ELF-1 (cell line): ENCODE measurements at places on chromosomes 12 and 14.

DNA sequence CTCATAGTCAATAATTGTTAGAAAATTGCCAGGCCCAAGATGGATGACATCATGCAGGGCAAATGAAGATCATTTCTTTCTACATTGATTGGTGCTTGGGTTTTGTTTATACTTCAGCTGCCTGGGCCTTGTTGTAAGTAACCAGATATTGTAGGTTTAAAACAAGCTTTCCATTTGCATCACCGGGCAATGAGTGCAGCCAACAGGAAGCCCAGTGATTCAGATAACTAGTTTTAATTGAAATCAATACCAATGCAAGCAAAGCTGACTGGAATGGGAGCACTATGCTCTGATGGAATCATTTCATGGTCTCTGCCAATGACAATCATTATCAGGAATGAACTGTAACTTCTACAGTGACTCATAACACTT, 279.3 kb downstream of the DUSP6 start:
- DNase-seq: no peak

- DNase-seq: no peak
These were observed 445.4 kb upstream of the OR4E1 start for GRCh38 chr14:22118899-22119477.

GRCh38 chr12:119375883-119376190, 41.3 kb downstream of the CCDC60 start:
- DNase-seq: no peak

DNA sequence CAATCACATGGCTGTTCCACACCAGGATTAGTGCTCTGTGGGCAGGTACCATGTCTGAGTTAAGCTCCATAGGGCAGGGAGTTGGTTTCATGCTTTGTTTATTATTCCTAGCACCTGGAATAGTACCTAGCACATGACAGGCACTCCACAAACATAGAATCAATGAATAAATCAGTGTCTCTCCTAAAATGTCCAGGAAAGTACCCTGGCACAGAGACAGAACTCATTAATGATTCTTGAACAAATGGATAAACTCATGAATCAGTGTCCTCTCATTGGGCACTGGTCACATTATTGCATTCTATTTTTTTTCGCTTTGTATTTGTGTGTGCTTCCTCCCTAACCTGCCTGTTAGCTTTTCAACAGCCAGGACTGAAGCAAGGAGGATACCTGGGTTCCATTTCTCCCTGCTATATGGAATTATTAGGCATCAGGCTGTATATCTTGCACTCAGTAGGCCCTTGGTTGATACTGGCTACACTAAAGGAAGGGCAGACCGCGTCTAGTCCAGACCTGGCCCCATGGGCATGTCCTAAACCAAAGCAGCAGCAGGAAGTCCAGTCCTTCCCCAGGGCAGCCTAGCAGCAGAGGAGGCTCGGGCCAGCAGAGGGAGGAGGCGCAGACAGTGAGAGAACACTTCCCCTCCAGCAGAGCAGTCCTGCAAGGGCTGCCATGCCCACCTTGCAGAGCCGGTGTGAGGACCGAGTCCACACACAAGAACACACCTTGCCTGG, 18.4 kb downstream of the HDAC7 start:
- no peak for DNase-seq

DNA sequence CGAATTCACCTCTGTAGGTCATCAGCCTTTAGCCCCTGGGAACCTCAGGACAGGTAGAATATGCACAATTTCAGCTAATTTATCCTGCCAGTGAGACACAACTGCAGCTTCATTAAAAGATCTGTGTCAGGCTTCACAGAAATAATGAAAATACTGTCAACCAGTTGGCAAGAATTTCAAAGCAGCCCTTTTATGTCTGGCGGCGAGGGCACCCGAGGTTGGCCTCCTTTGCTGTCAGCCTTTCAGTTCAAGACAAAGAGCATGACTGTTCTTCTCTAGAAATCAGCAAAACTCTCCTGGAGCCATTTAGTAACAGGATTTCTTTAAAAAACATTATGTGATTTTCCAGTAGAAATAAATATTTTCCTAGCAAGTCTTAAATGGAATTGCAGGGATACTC, 75.9 kb downstream of the BBS10 start:
- no peak for DNase-seq

DNA sequence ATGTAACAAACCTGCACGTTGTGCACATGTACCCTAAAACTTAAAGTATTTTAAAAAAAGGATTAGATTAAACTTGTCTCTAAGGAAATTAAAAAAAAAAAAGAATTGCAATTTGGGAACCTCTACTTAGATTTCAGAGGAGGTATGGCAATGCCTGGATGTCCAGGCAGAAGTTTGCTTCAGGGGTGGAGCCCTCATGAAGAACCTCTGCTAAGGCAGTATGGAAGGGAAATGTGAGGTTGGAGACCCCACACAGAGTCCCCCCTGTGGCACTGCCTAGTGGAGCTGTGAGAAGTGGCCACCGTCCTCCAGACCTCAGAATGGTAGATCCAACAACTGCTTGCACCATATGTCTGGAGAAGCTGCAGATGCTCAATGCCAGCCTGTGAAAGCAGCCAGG, 279.6 kb upstream of the CCDC196 start:
- no peak for DNase-seq

- peak; percentile 92 for DNase-seq
These were observed 203.4 kb downstream of the KIF26A start for GRCh38 chr14:104341532-104342434.

- peak; percentile 92 for DNase-seq
These were observed 41.8 kb upstream of the CLMN start for GRCh38 chr14:95361373-95362137.

DNA sequence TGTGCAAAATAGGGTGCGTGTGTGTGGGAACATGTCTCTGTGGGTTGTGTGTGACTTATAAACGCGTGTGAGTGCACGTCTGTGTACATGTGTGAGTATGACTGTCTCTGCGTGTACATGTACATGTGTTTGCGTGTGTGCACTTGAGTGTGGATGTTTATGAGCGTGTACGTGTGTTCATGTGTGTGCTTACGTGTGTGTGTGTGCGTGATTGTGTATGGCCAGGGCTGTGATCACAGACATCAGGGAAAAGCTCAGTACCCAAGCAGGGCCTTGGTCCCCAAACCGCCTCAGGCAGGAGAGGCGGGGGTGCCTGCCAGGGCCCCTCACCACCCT, 326.3 kb upstream of the DIO3 start:
- DNase-seq: no peak

- DNase-seq: no peak
These were observed 1041.8 kb downstream of the VRK1 start for GRCh38 chr14:97838986-97839385.

GRCh38 chr14:92670160-92670559, 78.3 kb downstream of the LGMN start:
- DNase-seq: no peak

DNA sequence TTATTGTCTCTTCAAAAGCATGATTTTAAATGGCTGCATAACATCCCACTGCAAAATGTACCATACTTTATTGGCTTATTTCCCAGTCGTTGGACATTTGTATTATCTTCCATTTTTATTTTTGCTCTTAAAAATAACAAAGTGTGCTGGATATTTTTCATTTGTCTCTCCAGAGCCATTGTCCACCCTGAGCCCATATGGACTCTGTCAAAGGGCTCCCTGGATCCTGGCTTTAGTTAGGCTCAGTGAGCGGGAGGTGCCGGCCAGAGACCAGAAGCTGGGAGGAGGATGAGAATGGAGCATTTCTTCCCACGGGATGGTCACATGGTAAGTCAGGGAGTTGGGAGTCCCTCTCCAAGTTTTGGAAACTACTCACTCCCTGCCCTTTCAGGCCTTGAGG, 296.9 kb downstream of the NUAK1 start:
- DNase-seq: no peak

- DNase-seq: no peak
These were observed 211.7 kb upstream of the PRICKLE1 start for GRCh38 chr12:42801271-42801670.

GRCh38 chr12:132143336-132144071, 615 bp downstream of the DDX51 start:
- DNase-seq: no peak

DNA sequence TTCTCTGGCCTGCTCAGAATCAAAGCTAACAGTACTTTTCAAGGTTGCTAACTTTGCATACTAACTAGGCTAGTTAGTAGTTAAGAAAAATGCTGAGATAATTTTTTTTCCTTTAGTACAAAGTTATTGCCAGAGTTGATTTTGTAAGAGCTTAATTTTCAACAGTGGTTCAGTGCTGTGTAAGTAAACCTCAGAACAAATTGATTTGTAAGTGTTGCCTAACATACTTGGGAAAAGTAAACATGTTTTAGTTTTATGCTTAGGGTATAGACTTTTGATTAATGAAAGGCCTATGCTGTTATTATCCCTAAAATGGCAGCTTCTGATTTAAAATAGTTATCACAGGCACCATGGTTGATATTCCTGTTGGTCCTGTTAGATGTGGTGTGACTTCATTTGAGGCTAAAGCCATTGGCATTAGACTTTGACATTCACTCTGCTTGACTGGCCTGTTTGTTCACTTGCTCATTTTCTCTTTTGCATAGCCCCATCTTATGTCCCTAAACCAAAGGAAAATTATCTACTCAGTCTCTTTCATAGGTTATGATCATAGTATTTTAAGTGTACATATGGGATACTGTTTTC, 5.2 kb downstream of the CMAS start:
- no peak for DNase-seq

DNA sequence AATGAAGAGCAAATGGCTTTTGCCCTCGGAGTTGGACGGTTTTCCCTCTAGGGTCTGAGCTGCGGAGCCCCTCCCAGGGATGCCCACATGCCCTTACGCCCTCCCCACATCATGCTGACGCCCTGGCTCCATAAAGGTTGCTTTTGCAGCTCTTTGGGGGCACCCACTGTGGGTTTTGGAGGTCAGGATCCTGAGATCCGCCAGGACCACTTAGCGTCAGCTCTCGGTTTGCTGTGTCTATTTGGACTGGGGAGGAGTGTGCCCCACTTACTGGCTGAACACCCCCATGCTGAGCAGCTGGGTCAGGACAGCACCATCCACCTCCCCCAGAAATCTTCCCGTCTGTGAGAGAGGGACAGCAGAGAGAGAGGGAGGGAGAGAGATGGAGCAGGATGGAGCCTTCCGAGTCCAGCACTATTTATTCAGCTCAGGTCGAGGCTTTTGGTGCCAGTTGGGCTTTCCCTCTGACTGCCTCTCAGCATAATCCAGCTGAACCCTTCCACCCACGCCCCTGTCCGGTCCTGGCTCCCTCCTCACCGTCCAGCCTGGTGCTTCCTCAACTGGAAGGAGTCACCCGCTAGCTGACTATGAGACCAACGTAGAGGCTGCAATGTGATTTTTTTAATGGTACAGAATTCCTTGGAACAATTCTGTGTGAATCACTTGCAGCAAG, 18.9 kb upstream of the LRTM2 start:
- no peak for DNase-seq

DNA sequence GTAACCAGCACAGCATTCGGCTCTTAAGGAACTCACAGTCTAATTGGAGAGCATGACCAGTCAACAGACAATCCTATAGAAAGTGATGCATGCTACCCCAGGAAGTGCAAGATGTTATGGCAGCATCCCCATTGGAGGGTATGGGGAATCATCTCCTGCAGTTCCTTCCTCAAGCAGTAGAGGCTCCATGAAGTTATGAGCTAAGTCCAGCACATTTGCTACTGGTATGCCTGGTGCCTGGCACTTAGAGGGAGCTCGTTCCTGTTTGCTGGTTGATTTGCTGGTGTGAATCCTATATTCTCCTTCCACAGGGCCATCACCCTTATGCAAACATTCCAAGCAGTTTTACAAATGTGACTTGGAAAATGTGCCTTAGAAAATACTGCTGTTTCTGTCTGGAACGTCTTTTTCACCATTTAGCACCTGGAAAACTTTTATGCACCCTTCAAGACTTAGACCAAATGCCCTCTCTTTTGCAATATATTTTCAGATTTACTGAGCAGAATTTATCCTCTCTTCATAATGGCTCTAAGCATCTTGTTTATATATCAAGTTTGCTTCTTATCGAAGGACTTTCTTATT, 136.1 kb upstream of the WSCD2 start:
- DNase-seq: peak; percentile 52

DNA sequence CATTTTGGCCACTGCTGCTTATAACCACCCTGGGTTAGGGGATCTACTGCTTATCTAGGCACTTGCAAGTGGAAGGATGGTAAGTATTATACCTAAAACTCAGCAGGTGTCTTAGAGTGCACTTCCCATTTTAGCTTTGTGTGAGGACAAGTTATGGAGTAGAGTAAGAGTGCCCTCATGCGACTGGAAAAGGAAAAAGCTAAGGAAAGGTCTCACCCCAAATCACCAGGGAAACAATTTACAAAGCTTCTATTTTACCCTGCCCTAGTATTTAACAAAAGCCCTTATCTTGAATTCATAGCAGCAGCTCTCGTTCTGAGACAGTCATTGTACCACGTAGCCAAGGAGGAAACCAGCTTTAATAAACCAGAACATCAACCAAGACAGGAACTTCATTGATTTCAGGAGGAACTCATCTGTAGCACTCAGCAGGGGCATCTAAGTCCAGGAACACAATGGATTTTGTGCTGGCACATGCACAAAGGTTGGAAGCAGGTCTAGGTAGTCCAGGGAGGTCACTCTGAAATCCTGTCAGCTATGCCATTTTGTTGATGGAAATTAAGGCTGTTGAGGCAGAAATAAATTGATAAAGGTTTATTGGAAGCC, 2.9 kb downstream of the RDH12 start:
- DNase-seq: peak; percentile 56

- DNase-seq: no peak
These were observed 28.5 kb downstream of the TUBA1A start for GRCh38 chr12:49160399-49160798.

- DNase-seq: no peak
These were observed 55.9 kb upstream of the LRRK2 start for GRCh38 chr12:40168868-40169267.

- DNase-seq: no peak
These were observed 249.9 kb downstream of the DAD1 start for GRCh38 chr14:22338917-22339715.

DNA sequence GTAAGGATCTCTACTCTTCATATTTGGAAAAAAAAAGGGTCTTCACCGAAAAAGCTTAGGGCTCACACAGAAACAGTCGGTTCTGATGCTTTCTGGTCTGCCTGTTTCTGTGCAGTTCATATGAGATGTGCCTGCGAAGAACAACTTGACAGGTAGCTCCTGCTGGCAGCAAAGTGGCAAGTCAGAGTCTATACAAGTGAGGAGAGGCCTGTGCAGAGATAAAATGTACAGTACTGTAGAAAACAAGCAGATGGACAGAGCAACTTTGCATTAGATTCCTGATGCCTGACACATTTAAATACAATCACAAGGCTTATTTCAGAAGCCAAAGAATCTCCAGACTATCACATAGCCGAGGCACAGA, 936.0 kb downstream of the DIO2 start:
- DNase-seq: no peak

GRCh38 chr12:109461846-109462756, 15.0 kb downstream of the KCTD10 start:
- peak; percentile 67 for DNase-seq

GRCh38 chr14:28589792-28590191, 176.8 kb upstream of the FOXG1 start:
- no peak for DNase-seq
